ENCODE measurements at places on chromosomes 5 and 9. TPM values are rescaled to one million over a fixed set of nuclear protein-coding genes. Genes with fewer than 3 reads are reported as not detected.

Gene FOXD4
- not detected for total RNA-seq

Gene CDH6
- 5.2 TPM for total RNA-seq

Gene C7
- 327 TPM for total RNA-seq

Gene CMYA5
- total RNA-seq = 1.0 TPM

Gene PDCD1LG2
- total RNA-seq = 5.3 TPM

Gene MEIKIN
- total RNA-seq = 3.4 TPM

Gene MLANA
- total RNA-seq = not detected

Gene ARL14EPL
- 0.63 TPM for total RNA-seq

Gene CARD9
- total RNA-seq = 5.3 TPM

Gene F2RL1
- 0.88 TPM for total RNA-seq

GRCh38 chr5:123033157-123033671 lies 3.3 kb downstream of the PPIC start:
- H3K27ac ChIP-seq = no peak overlapping the region
- no peak for DNase-seq
- H3K4me1 ChIP-seq = no peaks in the 10 kb centered on the region
- H3K4me3 ChIP-seq = no peak overlapping the region

- peak overlapping the region; percentile 43 for H3K27ac ChIP-seq
- DNase-seq = peak; percentile 90
- H3K36me3 ChIP-seq = no peaks in the 10 kb centered on the region
- no peaks in the 10 kb centered on the region for H3K4me1 ChIP-seq
Observed at GRCh38 chr9:113654605-113655428, 191.3 kb downstream of the RGS3 start.

- no peaks in the 10 kb centered on the region for H3K27me3 ChIP-seq
- no peaks in the 10 kb centered on the region for H3K4me1 ChIP-seq
Observed at GRCh38 chr9:130728721-130729120, 35.1 kb downstream of the EXOSC2 start.

DNA sequence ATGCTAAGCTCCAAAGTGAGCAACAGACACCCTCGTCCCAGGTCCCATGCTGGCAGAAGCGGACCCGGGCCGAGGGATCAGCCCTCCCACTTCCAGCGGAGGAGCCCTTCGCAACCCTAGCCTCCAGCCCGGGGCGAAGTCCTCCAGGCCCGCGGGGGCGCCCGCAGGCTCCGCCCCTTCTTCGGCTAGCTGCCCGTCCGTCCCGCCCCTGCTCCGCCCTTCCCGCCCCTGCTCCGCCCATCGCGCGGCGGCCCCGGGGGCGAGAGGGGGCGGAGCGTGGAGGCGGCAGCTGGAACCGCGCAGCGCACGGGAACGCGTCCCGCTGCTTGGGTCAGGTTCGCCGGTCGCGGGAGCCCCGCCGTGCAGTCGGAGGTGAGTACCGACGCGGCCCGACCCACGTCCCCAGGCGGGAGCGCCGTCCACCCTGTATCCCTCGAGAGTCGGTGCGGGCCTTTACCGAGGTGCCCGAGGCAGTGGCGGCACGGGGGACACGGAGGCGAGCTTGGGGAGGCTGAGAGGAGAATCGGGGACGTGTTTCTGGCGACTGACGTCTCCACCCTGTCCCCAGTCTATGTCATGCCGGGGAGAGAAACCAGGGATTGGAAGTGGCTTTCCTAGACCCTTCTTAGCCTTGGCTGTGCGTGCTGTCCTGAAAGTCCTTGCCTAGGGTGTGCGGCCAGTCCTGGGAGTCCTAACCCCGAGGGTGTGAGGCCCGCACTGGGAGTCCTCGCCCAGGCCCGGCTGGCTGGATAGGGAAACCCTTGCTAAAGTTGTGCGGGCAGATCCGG lies at the start of gene ACO1:
ACO1 (plus strand) TSS at position 280 of the 788 bp plus-strand sequence. CDS start 20,864 bp downstream, outside the sequence.
- DNase-seq = peak; percentile 97
- peak within 1 kb of the TSS; percentile 46 for H3K4me3 ChIP-seq
- peak within 1 kb of the TSS; percentile 65 for H3K27ac ChIP-seq

- no peaks in the 10 kb centered on the region for H3K36me3 ChIP-seq
- no peak overlapping the region for H3K4me3 ChIP-seq
- no peak for DNase-seq
- H3K27ac ChIP-seq = no peak overlapping the region
- H3K27me3 ChIP-seq = no peaks in the 10 kb centered on the region
Observed at GRCh38 chr5:167872791-167873190, 418.7 kb upstream of the WWC1 start.

DNA sequence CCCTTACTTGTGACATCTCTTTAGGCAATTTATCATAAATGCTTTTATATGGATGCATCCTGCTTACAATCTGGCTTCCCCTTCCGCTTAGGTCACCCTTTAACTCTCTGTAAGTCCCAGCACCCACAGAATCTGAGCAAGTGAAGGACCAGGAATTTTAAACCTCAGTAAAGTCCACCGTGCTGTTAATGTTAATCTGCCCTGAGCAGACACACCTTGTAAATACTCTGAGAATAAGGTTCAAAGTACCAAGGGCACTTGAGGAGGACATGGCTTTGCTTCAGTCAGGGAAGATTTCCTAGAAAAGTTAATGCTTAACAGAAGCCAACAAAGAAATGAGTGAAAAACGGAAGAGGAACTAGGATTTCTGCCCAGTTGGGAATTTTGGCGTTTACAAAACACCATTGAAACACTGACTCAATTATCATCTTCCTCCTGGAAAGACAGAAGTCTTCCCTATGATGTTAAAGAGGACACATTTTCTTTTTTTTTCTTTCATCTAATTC lies 26.4 kb upstream of the TTC39B start:
- H3K4me3 ChIP-seq = no peak overlapping the region
- H3K27ac ChIP-seq = no peak overlapping the region
- DNase-seq = no peak
- H3K36me3 ChIP-seq = no peaks in the 10 kb centered on the region
- H3K4me1 ChIP-seq = no peaks in the 10 kb centered on the region

GRCh38 chr5:11588803-11589202 lies 315.4 kb downstream of the CTNND2 start:
- no peak overlapping the region for H3K4me3 ChIP-seq
- H3K27me3 ChIP-seq = no peaks in the 10 kb centered on the region

DNA sequence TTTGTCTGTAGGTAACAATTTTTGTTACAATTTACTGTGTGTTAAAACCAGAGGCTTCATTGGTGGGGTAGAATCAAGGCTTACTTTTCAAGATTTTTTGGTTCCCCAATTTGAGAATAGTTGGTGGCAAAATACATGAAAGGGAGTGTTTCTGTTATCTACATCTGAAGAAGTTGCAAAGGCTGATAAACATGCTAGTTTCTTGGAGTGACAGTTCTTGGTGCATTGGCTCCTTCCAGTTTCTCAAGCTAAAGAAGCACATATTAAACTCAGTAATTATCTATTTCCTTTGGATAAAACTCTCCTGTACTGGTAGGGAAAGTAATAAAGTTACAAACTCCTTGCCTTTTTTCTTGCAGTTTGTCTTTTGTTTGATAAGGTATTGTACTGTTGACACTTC lies 5.9 kb downstream of the MACIR start:
- no peaks in the 10 kb centered on the region for H3K36me3 ChIP-seq
- H3K27me3 ChIP-seq = no peaks in the 10 kb centered on the region
- H3K4me1 ChIP-seq = no peaks in the 10 kb centered on the region
- no peak overlapping the region for H3K4me3 ChIP-seq

DNA sequence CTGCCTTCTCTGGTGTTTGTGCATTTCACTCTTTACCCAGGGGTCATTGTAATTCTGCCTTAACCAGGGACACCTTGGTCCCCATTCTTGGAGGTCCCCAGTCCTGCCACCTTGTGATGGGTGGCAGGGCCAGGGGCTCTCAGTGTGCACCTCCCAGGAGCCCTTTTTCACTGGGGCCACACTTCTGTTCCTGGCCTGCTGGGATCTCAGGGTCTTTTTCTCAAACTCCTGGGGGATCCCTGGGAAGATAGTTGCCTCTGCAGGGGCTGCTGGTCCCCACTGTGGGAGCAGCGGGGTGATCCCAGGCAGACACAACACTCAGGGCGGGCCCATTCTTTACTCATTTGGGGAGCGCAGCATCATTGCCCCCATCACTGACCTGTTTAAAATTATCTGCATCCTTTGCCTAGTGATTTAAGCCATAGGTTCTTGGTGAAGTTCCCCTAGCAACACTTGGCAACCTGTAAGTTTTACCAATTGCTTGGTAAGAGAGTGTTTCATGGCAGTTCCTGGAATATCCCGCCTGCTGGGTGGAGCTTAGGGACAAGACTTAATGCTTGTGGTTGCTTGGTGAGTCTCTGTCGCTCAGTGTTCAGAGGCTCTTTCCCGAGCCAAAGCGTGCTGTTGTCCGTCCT lies 15.7 kb downstream of the PHF2 start:
- H3K4me1 ChIP-seq = no peaks in the 10 kb centered on the region
- no peaks in the 10 kb centered on the region for H3K27me3 ChIP-seq
- no peaks in the 10 kb centered on the region for H3K36me3 ChIP-seq
- DNase-seq = peak; percentile 34
- H3K27ac ChIP-seq = no peak overlapping the region

DNA sequence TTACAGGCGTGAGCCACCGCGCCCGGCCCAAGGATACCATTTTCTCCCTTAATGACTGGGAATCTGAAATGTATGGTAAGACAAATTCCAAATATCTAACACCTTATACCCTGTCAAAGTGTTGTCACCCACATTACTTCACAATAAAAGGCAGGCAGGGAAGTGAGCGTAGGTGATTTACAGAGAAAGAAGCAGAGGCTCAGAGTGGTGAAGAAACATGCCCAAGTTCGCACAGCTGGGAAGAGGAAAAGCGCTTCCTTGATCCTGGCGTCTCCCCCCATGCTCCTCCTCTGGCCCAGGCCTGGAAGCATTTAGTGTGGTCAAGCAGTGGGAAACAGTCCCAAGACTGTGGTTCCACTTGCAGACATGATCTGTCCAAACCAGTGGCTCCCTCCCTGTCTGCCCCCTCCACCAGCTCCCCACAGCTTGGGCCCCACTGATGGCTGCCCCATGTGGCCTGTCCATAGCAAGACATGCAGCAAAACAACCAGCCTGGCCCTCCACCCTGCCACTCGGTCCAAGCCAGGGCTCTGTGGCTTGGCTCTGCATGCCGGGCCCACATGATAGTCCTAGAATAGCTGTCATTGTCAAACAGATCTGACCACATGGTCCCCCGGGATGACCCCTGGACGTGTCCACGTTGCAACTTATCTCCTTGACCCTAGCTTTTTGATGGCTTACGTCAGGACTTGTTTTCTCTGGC lies 107.2 kb downstream of the TTLL11 start:
- no peaks in the 10 kb centered on the region for H3K36me3 ChIP-seq
- H3K4me3 ChIP-seq = no peak overlapping the region
- H3K4me1 ChIP-seq = peaks cover 12% of the 10 kb centered on the region

DNA sequence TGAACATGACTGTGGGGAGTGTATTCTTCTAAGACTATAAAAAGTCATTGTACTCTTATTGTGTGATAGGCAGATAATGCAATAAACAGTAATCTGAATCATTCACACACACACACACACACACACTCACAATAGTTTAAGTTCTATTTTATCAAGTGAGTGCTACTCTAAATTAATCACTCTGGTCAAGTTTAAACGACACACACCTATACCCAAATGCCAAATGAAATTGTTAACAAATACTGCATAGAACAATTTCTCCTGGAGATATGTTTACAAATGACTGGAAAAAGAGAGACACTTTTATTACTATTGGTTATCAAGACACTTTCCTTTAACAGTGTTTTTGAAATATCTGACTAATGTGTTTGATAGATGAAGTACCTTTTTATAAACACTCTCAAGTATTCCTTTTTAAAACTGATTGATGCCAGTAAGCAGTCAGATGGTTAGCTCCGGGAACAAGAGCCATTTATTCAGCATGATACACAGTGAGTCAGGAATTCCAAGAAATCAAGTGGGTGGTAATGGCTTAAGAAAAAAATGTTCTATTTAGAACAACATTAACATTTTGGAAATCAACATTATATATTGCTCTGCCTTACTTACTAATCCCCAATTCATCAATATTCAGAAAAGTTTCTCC lies 521.6 kb upstream of the ST8SIA4 start:
- H3K4me1 ChIP-seq = no peaks in the 10 kb centered on the region
- DNase-seq = no peak
- no peaks in the 10 kb centered on the region for H3K36me3 ChIP-seq
- no peak overlapping the region for H3K27ac ChIP-seq

DNA sequence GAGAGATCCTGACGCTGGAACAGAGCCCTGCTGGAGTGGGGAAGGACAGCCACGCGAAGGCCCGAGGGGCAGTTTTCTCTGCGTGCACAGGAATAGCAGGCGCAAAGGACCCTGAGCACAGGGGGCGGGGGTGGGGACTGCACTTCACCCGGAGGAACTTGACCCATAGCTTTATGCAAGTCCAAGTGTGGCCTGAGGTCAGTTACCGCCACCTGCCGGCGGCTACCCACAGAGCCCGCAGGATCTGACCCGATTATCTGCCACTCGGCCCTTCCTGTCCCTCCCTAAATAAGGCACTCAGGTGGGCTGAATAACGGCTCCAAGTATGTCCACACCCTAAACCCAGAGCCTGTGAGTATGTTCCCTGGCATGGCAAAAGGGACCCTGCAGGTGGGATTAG lies 65.4 kb upstream of the FCN1 start:
- H3K27ac ChIP-seq = no peak overlapping the region
- DNase-seq = peak; percentile 51
- H3K4me1 ChIP-seq = no peaks in the 10 kb centered on the region
- H3K36me3 ChIP-seq = no peaks in the 10 kb centered on the region

GRCh38 chr5:162174358-162174974 lies 106.9 kb downstream of the GABRG2 start:
- DNase-seq = no peak
- H3K4me3 ChIP-seq = no peak overlapping the region
- no peak overlapping the region for H3K27ac ChIP-seq

GRCh38 chr5:74140409-74140808 lies 500.1 kb downstream of the ENC1 start:
- H3K27ac ChIP-seq = no peak overlapping the region
- H3K36me3 ChIP-seq = no peaks in the 10 kb centered on the region
- no peak for DNase-seq
- no peaks in the 10 kb centered on the region for H3K27me3 ChIP-seq
- H3K4me1 ChIP-seq = no peaks in the 10 kb centered on the region
- H3K4me3 ChIP-seq = no peak overlapping the region

DNA sequence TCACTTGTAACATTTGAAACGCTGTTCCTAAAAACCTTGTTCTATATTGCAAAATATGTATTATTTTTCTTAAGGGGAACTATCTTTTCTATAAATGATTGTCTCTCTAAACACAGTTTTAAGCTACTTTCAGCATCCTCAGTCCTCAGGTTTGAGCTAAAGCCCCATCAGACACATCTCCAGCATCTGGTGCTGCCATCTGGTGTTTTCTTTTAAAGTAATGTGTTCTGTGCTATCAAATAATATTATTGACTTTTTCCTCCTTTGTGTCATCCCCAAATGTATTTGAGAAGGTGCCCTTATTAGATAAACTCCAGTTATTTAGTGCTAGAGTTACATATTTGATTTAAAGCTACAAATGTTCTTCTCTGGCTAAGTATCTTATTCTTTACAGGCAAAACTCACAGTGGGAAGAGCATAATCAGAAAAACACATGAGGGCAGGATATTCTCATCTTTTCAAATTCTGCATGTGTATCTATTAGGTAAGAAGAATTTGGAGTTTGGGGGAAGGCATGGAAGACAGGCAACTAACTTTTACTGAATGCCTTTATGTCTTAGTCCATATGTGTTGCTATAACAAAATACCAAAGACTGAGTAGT lies 27.5 kb downstream of the ZNF474 start:
- H3K4me1 ChIP-seq = peaks cover 8% of the 10 kb centered on the region
- no peak overlapping the region for H3K4me3 ChIP-seq
- no peak overlapping the region for H3K27ac ChIP-seq
- no peaks in the 10 kb centered on the region for H3K27me3 ChIP-seq
